ENCODE measurements at places on chromosomes 6 and 20. TPM values are rescaled to one million over a fixed set of nuclear protein-coding genes. Genes with fewer than 3 reads are reported as not detected.

The FLRT3 gene
- total RNA-seq, result not detected

The LY86 gene
- total RNA-seq, result not detected

The OR2H1 gene
- not detected for total RNA-seq

The OR2H2 gene
- total RNA-seq, result not detected

The CST4 gene
- total RNA-seq, result not detected

The SMIM26 gene
- total RNA-seq, result 56.6 TPM

The EPHA7 gene
- total RNA-seq, result not detected

The LAMA4 gene
- total RNA-seq, result not detected

The FAM83B gene
- not detected for total RNA-seq

The HFE gene
- 0.56 TPM for total RNA-seq

The ALDH8A1 gene
- 1.2 TPM for total RNA-seq

The TCP11 gene
- not detected for total RNA-seq

The VSX1 gene
- not detected for total RNA-seq

The PARD6B gene
- 4.7 TPM for total RNA-seq

The SLCO4A1 gene
- 66.5 TPM for total RNA-seq

The CGA gene
- total RNA-seq, result not detected

The NRN1 gene
- 7.1 TPM for total RNA-seq

The MPIG6B gene
- total RNA-seq, result 0.81 TPM

The RPP21 gene
- total RNA-seq, result 43.0 TPM

The ZNF831 gene
- total RNA-seq, result 11.9 TPM

The FAM162B gene
- not detected for total RNA-seq

The TPX2 gene
- 113 TPM for total RNA-seq

The RSPO4 gene
- not detected for total RNA-seq

The IRF4 gene
- 439 TPM for total RNA-seq

The AGER gene
- total RNA-seq, result 16.4 TPM

The ZSCAN31 gene
- total RNA-seq, result 2.0 TPM

The SUMO4 gene
- total RNA-seq, result 3.7 TPM

The PTK6 gene
- total RNA-seq, result 0.18 TPM

The LRRC73 gene
- total RNA-seq, result 0.18 TPM
